Forelimb muscle (tissue), 1 donor: ENCODE measurements at places on chromosomes 7 and 10. TPM values are rescaled to one million over a fixed set of nuclear protein-coding genes. Genes with fewer than 3 reads are reported as not detected.

NYAP1 gene
- 1.8 TPM for polyA plus RNA-seq

DENND2A gene
- 41.9 TPM for polyA plus RNA-seq

KEL gene
- 0.87 TPM for polyA plus RNA-seq

OGDHL gene
- 0.66 TPM for polyA plus RNA-seq

HOXA5 gene
- 19.1 TPM for polyA plus RNA-seq

SLC13A1 gene
- not detected for polyA plus RNA-seq

ITIH5 gene
- 47.8 TPM for polyA plus RNA-seq

FOXP2 gene
- polyA plus RNA-seq, result 10.3 TPM

ANKRD61 gene
- polyA plus RNA-seq, result 1.0 TPM

RASA4B gene
- 20.7 TPM for polyA plus RNA-seq

SPDYE2B gene
- 2.7 TPM for polyA plus RNA-seq

KIAA1217 gene
- 36.0 TPM for polyA plus RNA-seq

FEZF1 gene
- polyA plus RNA-seq, result not detected

CYP2C19 gene
- polyA plus RNA-seq, result not detected

EBLN1 gene
- not detected for polyA plus RNA-seq

ZPBP gene
- polyA plus RNA-seq, result not detected

LGI1 gene
- polyA plus RNA-seq, result 34.6 TPM

AKR1C4 gene
- polyA plus RNA-seq, result not detected

OR9A2 gene
- not detected for polyA plus RNA-seq

STMP1 gene
- polyA plus RNA-seq, result 45.6 TPM

VIPR2 gene
- polyA plus RNA-seq, result 9.4 TPM

CTAGE8 gene
- 0.75 TPM for polyA plus RNA-seq

CUBN gene
- polyA plus RNA-seq, result 3.7 TPM

BRAF gene
- polyA plus RNA-seq, result 9.8 TPM

CRYGN gene
- not detected for polyA plus RNA-seq

CYP26C1 gene
- polyA plus RNA-seq, result not detected

MRM2 gene
- 21.0 TPM for polyA plus RNA-seq

CDK5 gene
- polyA plus RNA-seq, result 9.1 TPM

SFTPA2 gene
- 0.15 TPM for polyA plus RNA-seq

NPFFR1 gene
- 0.05 TPM for polyA plus RNA-seq

STN1 gene
- polyA plus RNA-seq, result 21.7 TPM

IL15RA gene
- 2.2 TPM for polyA plus RNA-seq

STOX1 gene
- polyA plus RNA-seq, result 2.5 TPM

NUTM2B gene
- 1.2 TPM for polyA plus RNA-seq

CYP2E1 gene
- polyA plus RNA-seq, result 1.4 TPM

STEAP4 gene
- 3.5 TPM for polyA plus RNA-seq

STEAP2 gene
- polyA plus RNA-seq, result 2.6 TPM

MALSU1 gene
- 72.5 TPM for polyA plus RNA-seq

AMZ1 gene
- 0.29 TPM for polyA plus RNA-seq

PDK4 gene
- 12.9 TPM for polyA plus RNA-seq

NAT16 gene
- not detected for polyA plus RNA-seq

MOSPD3 gene
- polyA plus RNA-seq, result 17.1 TPM

ARHGAP22 gene
- polyA plus RNA-seq, result 1.3 TPM

LBX1 gene
- 9.6 TPM for polyA plus RNA-seq

COL1A2 gene
- polyA plus RNA-seq, result 3,345 TPM

C10orf95 gene
- not detected for polyA plus RNA-seq

C10orf71 gene
- polyA plus RNA-seq, result 36.6 TPM

FBH1 gene
- polyA plus RNA-seq, result 48.0 TPM

PHKG1 gene
- 41.5 TPM for polyA plus RNA-seq

C7orf25 gene
- 1.9 TPM for polyA plus RNA-seq
